ENCODE measurements at places on chromosomes 4 and X.

DNA sequence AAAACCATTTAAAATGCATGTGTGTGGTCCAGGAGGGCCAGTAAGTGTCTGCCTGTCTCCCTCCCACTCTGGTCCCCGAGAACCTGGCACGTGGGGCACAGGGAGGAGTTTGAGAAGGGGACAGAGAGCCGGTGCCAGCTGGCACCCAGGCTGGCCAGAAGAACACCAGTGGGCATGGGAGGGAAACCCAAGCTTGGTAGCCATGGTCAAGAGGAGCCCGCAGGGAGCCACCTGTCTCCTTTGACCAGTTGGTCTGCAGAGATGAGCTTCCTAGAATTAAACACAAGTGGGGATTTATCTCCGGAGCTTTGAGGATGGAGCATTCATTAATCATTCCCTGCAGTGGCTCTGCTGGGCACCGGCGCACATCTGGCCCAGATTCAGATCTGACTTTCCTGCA is 41.6 kb downstream of the HMX1 start:
- DNase-seq = no peak

DNA sequence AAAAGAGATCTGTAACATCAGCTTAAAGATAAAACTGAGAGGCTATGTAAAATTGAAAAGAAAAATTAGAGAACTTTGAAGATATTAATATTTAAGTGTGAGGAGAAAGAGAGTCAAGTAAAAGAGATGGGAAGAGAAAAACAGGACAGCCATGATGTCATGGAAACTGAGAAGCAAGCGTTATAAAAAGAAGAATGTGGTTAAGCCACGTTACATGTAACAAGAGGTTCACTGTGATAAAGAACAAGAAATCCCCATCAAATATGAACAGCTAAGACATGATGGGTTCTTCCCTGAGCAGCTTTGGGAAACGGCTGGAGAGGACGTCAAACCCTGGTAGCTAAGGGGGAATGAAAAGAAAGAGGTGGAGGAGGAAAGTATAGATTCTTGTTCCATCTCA is 1269.3 kb upstream of the TENM3 start:
- DNase-seq = no peak

- no peak for DNase-seq
These were observed 41.5 kb downstream of the F11 start for GRCh38 chr4:186307497-186307896.

GRCh38 chr4:153472122-153473037 is 6.2 kb downstream of the TMEM131L start:
- DNase-seq = no peak
